Chondrocyte (in vitro differentiated cells): ENCODE measurements at places on chromosomes 5 and 9. TPM values are rescaled to one million over a fixed set of nuclear protein-coding genes. Genes with fewer than 3 reads are reported as not detected.

- no peak for DNase-seq
Measured at GRCh38 chr9:78884611-78885150, 587.8 kb downstream of the PSAT1 start.

The KIF24 gene
- total RNA-seq: 0.90 to 2.5 TPM (median 1.0 TPM) in 3 replicates

- DNase-seq: no peak
Measured at GRCh38 chr9:132792547-132792946, 85.5 kb downstream of the AK8 start.

The ST6GALNAC4 gene
- 22.2 to 25.5 TPM (median 24.4 TPM) in 3 replicates for total RNA-seq

DNA sequence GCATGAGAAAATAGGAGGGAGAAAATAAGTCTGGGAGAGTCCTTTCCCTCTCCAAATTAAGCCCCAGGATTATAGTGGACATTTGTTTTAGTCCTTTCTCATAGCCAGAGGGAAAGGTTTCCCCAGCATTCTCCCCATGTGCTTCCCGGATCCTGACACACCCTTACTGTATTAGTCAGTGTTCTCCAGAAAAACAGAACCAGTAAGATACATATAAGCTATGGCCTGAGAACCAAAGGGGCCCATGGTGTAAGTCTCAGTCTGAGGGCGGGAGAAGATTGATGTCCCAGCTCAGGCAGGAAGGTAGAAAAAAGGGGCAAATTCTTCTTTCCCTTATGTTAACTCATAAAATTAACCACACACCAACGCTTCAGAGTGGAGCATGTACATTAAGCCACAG is 25.6 kb upstream of the SPATA31D4 start:
- DNase-seq: no peak

DNA sequence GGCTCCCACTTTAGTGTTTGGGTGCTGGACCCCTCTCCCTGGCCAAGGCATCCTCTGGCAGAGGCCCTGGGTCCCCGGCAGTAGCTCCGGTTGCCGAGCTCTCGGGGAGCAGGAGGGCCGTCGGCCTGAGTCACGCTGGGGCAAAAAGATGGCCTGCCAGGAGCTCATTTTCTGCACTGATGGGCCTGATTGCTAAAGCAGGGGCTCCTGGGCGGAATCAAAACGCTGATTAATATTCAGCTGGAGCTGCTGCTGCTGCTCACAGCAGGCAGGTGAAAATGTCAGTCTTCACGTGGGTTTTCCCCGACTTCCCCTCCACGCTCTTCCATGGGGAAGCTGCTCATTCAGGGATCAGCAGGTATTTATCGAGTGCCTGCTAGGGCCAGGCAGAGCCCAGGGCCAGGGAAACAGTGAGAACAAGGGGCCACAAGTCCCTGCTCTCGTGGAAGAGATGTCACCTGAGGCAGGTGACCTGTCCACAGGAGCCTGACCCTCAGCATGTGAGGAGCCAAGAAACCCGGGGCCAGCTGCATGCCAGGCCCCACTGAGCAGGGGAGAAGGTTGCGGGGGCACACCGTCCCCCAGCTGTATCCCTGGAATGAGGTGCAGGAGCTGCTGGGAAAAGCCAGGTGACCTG is 22.1 kb downstream of the LAMC3 start:
- DNase-seq: no peak
